NCI-H2227 treated with DMSO at 0.1 percent for 48 hours (cell line): ENCODE measurements at places on chromosomes 6 and 20.

DNA sequence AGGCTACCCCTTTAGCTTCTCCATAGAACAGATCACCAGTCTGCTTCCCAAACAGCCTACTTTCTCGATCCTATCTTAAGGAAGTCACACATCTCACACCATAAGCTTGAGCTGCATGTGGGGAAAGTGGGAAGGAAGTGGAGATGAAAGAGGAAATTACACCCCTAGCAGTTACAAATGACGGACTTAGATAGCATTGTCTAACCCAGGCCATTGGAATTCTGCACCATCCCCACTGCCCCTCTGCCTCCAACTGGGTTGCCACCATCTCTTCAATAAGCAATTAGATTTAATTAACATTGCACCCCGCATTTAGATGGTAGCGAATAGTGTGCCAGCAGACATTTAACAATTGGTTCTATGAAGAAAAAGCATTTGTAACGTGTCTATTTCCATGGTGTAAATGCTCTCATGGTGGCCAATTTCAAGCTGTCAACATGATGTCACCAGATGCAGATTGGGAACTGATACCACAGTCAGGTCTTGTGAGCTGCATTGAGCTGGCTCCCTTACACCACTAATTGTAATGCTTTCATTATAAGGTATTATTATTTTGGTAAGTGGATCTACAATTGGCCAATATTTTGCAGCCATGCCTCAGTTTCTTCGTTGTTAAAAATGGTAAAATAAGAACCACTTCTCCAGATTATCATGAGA, 124.7 kb downstream of the CD24 start:
- DNase-seq, result no peak

GRCh38 chr20:50120935-50121693, 8.2 kb upstream of the UBE2V1 start:
- DNase-seq, result peak; percentile 19

DNA sequence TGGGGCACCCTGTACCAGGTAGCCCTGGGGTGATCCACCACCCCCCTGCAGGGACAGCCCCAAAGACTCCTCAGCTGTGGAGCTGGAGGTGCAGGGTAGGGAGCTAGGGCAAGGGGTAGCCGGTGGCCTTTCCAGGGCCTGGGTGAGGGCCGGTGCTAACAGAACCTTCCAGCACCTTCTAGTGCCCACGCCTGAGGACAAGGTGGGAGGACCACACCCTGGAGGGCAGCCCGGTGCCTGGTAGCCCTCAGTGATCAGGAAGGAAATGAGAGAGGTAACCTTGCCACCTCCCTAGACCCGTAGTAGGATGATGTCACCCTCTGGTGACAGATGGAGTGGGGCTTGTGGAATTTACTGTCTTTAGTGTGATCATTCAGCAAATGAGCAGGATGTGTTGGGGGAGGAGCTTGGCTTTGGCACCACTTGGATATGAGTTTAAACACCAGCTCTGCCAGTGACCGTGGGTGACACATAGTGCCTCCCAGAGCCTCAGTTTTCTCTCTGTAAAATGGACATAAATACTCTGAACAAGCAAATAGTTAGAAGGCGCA, 187.7 kb downstream of the NFATC2 start:
- no peak for DNase-seq

- no peak for DNase-seq
Measured at GRCh38 chr20:63017076-63017825, 10.5 kb upstream of the BHLHE23 start.

- no peak for DNase-seq
Measured at GRCh38 chr6:11798096-11798495, 19.5 kb upstream of the ADTRP start.

DNA sequence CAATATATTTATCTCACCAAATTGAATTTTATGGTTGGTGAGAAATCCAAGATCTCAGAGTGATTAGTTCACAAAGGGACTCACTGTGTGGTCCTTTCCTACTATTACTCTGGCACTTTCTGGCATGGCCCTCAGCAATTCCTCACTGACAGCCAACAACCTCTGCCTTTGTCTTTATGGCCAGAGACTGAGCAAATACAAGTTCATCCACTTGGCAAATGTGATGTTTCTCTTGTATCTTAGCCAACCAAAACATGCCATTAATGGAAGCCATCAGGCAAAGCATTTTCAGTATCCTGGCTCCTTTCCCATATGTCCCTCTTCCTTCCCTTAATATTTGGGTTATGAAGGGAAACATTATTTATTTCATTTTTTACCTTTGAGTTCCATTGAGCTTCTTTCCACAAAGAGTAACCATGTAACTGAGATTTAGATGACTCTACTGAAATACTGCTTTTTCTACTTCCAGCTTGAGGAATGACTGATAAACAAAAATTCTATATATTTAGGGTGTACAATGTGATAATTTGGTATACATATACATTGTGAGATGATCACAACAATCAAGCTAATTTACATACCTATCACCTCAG, 30.8 kb upstream of the SMLR1 start:
- no peak for DNase-seq

GRCh38 chr6:110981202-110981600, 637 bp upstream of the RPF2 start:
- no peak for DNase-seq

GRCh38 chr6:144955392-144955791, 670.3 kb downstream of the UTRN start:
- no peak for DNase-seq

- no peak for DNase-seq
Measured at GRCh38 chr6:17902974-17903373, 84.5 kb downstream of the KIF13A start.

DNA sequence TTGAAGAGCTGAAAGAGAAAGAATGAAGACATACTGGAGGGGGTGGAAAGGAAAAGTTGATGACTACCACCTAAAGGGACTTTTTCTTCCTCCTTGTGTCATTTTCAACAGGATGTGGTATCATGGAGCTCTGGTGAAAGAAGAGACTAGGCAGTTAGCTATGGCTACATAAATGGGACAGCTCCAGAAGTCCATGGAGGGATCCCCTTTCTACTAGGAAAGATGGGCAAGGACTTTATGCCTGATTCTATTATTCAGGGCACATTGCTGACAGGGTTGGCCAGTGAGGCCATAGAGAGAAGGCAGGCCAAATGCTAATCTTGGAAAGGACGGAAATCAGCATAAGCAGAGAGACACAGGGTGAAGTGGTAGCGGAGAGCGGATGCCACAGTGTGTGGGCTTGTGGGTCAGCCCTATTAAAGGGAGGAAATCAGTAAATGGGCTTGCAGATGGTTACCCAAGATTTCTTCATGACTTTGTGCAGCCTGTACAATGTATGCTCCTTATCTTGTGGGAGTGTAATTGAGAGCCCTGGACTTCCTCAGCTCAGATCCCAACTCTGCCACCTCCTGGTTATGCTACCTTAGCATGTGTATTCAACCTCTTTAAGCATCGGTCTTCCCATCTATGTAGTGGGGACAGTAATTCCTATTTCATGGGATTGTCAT, 77.4 kb upstream of the TMEM170B start:
- DNase-seq, result no peak

- no peak for DNase-seq
Measured at GRCh38 chr6:167973148-167973885, 24.2 kb upstream of the KIF25 start.

GRCh38 chr6:111536910-111537527, 54.0 kb upstream of the REV3L start:
- DNase-seq, result no peak

- DNase-seq, result no peak
Measured at GRCh38 chr6:81241126-81242041, 511.1 kb downstream of the TENT5A start.

DNA sequence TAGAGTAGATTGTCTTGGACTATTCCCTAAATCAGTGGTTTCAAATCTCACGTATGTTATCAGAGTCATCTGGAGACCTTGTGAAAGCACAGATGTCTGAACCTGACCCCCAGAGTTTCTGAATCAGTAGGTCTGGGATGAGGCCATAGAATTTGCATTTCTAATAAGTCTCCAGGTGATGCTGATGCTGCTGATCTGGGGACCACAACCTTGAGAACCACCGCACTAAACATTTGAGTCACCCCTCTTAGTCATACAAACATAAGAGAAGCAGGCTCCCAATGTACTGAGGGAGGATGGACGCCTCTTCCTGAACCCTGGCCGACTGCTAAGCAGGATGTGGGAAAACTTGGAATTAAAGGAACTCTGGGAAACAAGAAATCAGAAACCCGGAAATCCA, 187.8 kb upstream of the PRDM1 start:
- DNase-seq, result no peak

DNA sequence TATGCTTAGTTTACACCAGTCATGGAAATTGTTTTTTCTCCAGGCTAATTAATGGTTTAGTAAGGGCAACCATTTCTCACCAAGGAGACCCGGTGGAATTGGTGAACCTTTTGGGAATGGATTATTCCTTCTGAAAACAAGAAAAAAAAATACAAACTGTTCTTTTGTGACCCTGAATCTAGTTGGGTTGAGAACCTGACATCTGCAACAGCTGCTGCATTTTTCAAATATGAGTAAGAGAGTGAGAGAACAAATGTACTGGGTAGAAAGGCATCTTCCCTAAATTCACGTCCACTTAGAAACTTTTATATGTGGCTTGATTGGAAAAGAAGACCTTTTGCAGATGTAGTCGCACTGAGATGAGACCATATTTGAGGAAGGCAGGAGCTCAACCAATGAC, 553.4 kb upstream of the EPHA7 start:
- DNase-seq, result no peak

DNA sequence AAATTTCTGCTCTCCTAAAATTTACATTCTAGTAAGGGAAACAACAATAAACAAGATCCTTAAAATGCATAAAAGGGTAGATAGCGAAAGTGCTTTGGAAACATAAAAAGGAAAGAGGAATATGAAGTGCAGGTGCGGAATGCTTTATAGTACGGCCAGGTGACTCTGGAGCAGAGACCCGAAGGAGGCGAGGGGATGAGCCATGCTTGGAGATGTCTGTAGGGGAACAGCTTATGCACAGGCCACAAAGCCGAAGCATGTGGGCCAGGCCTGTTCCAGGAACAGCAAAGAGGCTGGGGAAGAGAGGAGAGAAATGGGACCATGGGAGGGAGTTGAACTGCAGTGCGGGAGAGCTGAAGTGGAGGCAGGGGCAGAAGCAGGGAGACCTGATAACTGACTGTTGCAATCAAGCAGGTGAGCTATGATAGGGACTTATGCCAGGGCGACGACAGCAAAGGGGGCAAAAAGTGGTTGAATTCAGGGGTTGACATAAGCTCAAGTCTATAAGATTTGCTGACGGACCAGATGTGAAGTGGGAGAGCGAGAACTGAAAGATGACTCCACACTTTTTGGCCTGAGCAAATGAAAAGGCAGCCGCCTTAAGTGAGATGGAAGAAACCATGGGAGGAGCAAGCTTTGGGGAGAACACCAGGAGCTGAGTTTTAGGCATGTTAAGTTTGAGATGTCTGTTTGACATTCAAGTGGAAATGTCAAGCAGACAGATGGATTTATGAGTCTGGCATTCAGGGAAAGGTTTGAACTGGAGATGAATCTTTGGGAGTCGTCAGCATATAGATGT, 83.1 kb downstream of the CNBD2 start:
- no peak for DNase-seq

- DNase-seq, result peak; percentile 13
Measured at GRCh38 chr20:35698298-35699126, 640 bp downstream of the NFS1 start.

DNA sequence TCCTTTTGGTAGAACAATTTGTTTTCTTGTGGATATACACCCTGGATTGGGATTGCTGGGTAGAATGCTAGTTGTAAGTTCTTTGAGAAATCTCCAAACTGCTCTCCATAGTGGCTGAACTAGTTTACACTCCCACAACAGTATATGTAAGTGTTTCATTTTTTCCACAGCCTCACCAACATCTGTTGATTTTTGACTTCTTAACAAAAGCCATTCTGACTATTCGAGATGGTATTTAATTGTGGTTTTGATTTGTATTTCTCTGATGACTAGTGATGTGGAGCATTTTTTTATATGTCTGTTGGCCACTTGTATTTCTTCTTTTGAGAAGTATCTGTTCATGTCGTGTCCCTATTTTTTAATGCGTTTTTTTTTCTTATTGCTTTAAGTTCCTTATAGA, 444.1 kb downstream of the CBLN4 start:
- no peak for DNase-seq

DNA sequence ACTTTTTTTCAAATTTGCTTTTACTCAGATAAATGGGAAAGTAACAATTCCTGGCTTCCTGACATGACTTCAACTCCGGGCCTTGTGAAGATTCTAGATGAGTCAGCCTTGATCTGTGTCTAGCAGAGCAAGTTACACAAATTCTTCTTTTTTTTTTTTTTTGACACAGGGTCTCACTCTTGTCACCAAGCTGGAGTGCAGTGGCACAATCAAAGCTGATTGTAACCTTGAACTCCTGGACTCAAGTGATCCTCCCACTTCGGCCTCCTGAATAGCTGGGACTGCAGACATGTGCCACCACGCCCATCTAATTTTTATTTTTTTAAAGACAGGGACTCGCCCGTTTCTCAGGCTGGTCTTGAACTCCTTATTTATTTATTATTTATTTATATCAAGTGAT, 7.3 kb upstream of the ARHGAP18 start:
- no peak for DNase-seq

- DNase-seq, result peak; percentile 66
Measured at GRCh38 chr6:26003102-26003694, 40.6 kb downstream of the TRIM38 start.

DNA sequence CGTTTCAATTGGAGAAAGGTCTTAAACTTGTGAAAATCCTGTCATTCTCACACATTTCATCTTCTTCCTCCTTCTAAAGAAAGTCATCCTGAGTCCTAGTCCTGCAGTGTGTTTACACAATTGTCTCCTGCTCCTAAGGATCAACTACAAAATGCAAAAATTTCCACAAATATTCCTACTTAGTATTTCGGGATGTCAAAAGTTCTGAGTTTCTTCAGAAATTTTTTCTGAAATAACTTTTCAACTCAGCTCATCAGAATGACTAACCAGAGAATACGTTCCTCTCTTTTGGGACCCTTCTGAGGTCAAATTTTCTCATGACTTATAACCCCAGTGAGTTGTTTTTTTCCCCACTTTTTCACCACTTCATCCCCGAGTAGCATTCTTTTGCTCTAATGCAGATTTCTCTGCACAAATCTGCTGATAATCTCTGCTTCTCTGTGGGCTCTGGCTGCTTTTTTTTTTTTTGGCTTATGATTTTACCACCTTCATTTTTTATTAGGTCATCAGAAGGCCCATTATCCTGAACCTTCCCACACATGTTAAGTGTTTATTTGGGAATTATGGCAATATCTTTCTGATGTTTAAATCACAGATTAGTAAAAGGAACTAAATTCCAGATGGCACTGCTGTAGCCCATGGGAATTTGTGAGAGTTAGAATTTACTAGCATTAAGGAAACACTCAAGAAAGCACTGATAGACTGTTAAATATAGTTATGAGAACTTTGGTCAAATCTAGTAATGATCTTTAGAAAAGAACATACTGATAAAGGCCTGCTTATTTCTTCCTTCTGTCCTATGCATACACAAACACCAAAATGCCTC, 41.4 kb downstream of the MAP3K5 start:
- DNase-seq, result no peak
